ENCODE measurements at places on chromosomes 2 and 18. TPM values are rescaled to one million over a fixed set of nuclear protein-coding genes. Genes with fewer than 3 reads are reported as not detected.

GRCh38 chr2:238985931-238986446 is 138.1 kb downstream of the TWIST2 start:
- H3K27ac ChIP-seq = no peak overlapping the region
- no peaks in the 10 kb centered on the region for H3K36me3 ChIP-seq
- no peaks in the 10 kb centered on the region for H3K4me1 ChIP-seq
- DNase-seq = no peak
- no peak overlapping the region for H3K4me3 ChIP-seq

The MAPRE3 gene
- 1.7 TPM for total RNA-seq

The TLX2 gene
- total RNA-seq = not detected

DNA sequence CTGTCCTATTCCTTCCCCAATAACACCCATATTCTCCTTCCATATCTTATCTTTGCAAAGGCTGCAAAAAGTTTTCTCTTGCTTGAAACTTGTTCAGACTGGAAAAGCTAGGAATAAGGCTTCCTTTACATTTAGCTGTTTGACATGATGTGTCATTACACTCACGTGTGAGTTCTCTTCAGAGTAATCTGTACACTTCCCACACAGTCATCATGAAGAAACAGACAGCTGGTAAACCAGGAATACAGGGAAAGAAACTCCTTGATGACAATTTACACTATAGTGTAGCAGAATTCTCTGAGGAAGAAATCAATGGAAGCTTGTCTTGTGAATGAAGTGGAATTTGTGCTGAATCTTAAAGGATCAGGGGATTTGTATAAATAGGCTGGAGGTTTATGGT is 628.6 kb upstream of the CDH2 start:
- DNase-seq = no peak
- no peak overlapping the region for H3K4me3 ChIP-seq
- no peak overlapping the region for H3K27ac ChIP-seq
- H3K27me3 ChIP-seq = no peaks in the 10 kb centered on the region
- no peaks in the 10 kb centered on the region for H3K36me3 ChIP-seq
- H3K4me1 ChIP-seq = no peaks in the 10 kb centered on the region

GRCh38 chr18:29060349-29060748 is 883.4 kb upstream of the CDH2 start:
- H3K4me1 ChIP-seq = no peaks in the 10 kb centered on the region

The SLC9A2 gene
- not detected for total RNA-seq

DNA sequence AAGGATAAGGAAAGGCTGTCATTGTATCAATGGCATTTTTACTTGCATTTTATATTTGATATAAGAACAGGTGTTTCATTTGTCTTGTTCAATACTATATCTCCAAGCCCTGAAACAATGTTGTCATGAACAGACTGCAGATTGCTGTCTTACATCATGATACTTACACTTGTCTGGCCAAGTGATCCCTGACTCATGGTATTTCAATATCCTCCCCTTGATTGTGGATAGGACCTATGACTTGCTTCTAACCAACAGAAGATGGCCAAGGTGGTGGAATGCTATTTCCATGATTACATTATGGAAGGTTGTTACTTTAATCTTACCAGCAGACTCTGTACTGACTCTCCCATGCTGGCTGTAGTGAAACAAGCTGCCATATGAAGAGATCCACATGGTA is 471.1 kb downstream of the CCDC85A start:
- no peak overlapping the region for H3K4me3 ChIP-seq
- H3K4me1 ChIP-seq = no peaks in the 10 kb centered on the region
- no peak for DNase-seq
- no peak overlapping the region for H3K27ac ChIP-seq
- H3K36me3 ChIP-seq = no peaks in the 10 kb centered on the region

DNA sequence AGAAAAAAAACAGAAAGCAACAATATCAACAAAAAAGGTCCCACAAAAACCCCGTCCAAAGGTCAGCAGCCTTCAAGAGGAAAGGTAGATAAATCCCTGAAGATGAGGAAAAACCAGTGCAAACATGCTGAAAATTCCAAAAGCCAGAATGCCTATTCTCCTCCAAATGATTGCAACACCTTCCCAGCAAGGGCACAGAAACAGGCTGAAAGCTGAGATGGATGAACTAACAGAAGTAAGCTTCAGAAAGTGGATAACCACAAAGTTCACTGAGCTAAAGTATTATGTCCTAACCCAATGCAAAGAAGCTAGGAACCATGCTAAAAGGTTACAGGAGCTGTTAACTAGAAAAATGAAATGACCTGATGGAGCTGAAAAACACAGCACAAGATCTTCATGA is 226.4 kb upstream of the DSEL start:
- no peaks in the 10 kb centered on the region for H3K36me3 ChIP-seq
- H3K4me1 ChIP-seq = no peaks in the 10 kb centered on the region
- H3K4me3 ChIP-seq = no peak overlapping the region
- H3K27ac ChIP-seq = no peak overlapping the region
- H3K27me3 ChIP-seq = no peaks in the 10 kb centered on the region

- no peak overlapping the region for H3K4me3 ChIP-seq
- H3K27ac ChIP-seq = no peak overlapping the region
- H3K36me3 ChIP-seq = no peaks in the 10 kb centered on the region
- no peaks in the 10 kb centered on the region for H3K4me1 ChIP-seq
Measured at GRCh38 chr18:13320096-13320495, 101.5 kb downstream of the LDLRAD4 start.

The FAHD2B gene
- total RNA-seq = 22.9 TPM

GRCh38 chr18:78526923-78527711 is 452.5 kb upstream of the SALL3 start:
- no peaks in the 10 kb centered on the region for H3K27me3 ChIP-seq
- no peaks in the 10 kb centered on the region for H3K4me1 ChIP-seq
- H3K36me3 ChIP-seq = no peaks in the 10 kb centered on the region

- no peak overlapping the region for H3K4me3 ChIP-seq
- H3K36me3 ChIP-seq = no peaks in the 10 kb centered on the region
- no peaks in the 10 kb centered on the region for H3K27me3 ChIP-seq
- H3K4me1 ChIP-seq = no peaks in the 10 kb centered on the region
- H3K27ac ChIP-seq = no peak overlapping the region
- no peak for DNase-seq
Measured at GRCh38 chr2:104502901-104503300, 351.0 kb upstream of the POU3F3 start.

The CTAGE1 gene
- total RNA-seq = not detected

DNA sequence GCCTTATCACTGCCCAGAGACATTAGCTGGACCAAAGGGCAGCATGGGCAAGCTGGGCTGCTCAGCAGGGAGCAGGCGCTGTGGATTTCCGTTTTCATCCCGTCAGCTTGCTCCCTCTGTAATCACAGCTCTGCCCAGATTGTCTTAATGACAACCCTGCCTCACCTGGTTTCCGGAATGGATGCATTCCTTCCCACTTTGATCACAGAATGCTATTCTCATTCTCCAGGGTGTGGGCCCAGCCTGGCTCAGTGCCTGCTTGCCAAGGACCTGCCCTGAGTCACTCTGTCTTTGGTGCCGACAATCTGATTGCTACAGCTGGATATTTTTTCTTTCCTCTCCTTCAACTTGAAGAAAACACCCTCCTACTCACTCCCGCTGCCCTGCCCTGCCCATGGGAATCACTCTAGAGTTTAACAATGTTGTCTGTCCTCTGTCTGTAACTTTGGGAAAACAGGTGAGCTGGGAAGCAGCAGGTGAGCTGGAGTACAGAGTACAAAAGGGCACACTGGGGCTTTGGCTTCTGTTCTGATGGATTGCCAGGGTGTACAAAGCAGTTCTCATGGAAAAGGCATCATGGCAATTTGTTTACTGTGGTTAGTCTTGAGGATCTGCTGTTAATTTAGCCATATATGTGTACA is 27.2 kb upstream of the FAM136A start:
- no peak overlapping the region for H3K4me3 ChIP-seq
- H3K4me1 ChIP-seq = no peaks in the 10 kb centered on the region
- no peaks in the 10 kb centered on the region for H3K27me3 ChIP-seq
- H3K36me3 ChIP-seq = no peaks in the 10 kb centered on the region
- no peak for DNase-seq

- H3K36me3 ChIP-seq = no peaks in the 10 kb centered on the region
- DNase-seq = no peak
- H3K4me1 ChIP-seq = no peaks in the 10 kb centered on the region
- no peaks in the 10 kb centered on the region for H3K27me3 ChIP-seq
Measured at GRCh38 chr2:215866606-215867005, 146.7 kb downstream of the MREG start.

GRCh38 chr2:20650393-20650876 is 463 bp downstream of the HS1BP3 start:
- peak overlapping the region; percentile 77 for H3K4me3 ChIP-seq
- H3K27me3 ChIP-seq = peaks cover 4% of the 10 kb centered on the region
- peak overlapping the region; percentile 92 for H3K27ac ChIP-seq
- peaks cover 21% of the 10 kb centered on the region for H3K4me1 ChIP-seq
- peaks cover 2% of the 10 kb centered on the region for H3K36me3 ChIP-seq

GRCh38 chr2:204578928-204579598 is 33.8 kb downstream of the PARD3B start:
- DNase-seq = no peak
- H3K4me1 ChIP-seq = no peaks in the 10 kb centered on the region
- H3K36me3 ChIP-seq = no peaks in the 10 kb centered on the region
- no peak overlapping the region for H3K4me3 ChIP-seq
- no peaks in the 10 kb centered on the region for H3K27me3 ChIP-seq

- H3K4me3 ChIP-seq = no peak overlapping the region
- no peaks in the 10 kb centered on the region for H3K4me1 ChIP-seq
- H3K27me3 ChIP-seq = no peaks in the 10 kb centered on the region
- DNase-seq = no peak
- H3K36me3 ChIP-seq = no peaks in the 10 kb centered on the region
Measured at GRCh38 chr2:142741764-142742269, 135.6 kb upstream of the KYNU start.

DNA sequence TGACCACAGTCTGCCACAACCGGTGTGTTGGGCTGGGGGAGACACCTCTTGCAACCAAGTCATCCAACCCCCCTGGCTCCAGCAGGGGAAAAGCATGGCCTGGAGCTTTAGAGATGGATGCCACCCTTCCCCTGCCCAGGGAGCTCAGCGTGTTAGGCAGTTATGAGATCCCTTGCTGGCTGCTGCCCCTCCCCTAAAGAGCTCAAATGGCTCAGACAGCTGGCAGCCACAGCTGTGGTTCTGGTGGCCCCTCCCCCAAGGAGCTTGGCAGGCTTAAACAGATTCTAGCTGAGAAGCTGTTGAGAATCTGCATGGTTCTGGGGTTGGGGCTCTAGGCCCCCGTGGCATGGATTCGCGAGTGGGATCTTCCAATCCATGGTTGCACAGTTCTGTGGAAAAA is 64.7 kb downstream of the TEX51 start:
- H3K4me3 ChIP-seq = no peak overlapping the region
- H3K4me1 ChIP-seq = no peaks in the 10 kb centered on the region
- DNase-seq = no peak
- H3K27me3 ChIP-seq = peaks cover 12% of the 10 kb centered on the region

The APLF gene
- total RNA-seq = 3.9 TPM

The DLGAP1 gene
- 5.4 TPM for total RNA-seq

- no peaks in the 10 kb centered on the region for H3K27me3 ChIP-seq
- no peak overlapping the region for H3K4me3 ChIP-seq
- DNase-seq = no peak
- no peak overlapping the region for H3K27ac ChIP-seq
Measured at GRCh38 chr2:127277028-127277427, 16.9 kb downstream of the ERCC3 start.

The SCN2A gene
- not detected for total RNA-seq

GRCh38 chr18:48813833-48814489 is 136.8 kb downstream of the SMAD7 start:
- no peaks in the 10 kb centered on the region for H3K27me3 ChIP-seq
- peaks cover 32% of the 10 kb centered on the region for H3K4me1 ChIP-seq
- H3K4me3 ChIP-seq = peak overlapping the region; percentile 43
- H3K36me3 ChIP-seq = no peaks in the 10 kb centered on the region
- peak; percentile 64 for DNase-seq

DNA sequence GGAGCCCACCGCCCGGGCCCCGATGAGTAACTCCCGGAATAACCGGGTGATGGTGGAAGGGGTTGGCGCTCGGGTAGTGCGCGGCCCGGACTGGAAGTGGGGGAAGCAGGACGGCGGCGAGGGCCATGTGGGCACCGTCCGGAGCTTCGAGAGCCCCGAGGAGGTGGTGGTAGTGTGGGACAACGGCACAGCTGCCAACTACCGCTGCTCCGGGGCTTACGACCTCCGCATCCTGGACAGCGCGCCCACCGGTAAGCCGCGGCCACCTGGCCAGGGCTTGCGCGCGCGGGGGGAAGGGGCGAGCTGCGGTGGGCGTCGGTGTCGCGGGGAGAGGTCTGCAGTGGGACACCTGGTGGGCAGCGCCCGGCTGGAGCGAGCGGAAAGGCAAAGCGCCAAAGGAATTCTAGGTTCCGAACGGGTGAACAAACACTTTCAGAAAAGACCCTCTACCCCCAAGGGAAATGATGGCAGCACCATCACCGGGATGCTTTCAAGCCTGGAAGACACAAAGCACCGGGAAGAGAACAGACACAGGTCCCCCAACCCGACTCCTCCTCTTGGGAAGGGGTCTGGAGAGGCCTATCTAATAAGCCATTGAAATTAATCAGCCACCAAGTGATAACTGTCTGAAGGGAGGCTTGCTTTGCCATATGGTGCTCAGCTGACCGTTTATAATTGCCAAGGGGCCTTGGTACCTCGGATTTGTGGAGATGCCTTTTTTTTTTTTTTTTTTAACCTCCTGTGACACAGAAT is 1.1 kb downstream of the MIB1 start:
- no peak for DNase-seq
- no peaks in the 10 kb centered on the region for H3K27me3 ChIP-seq
- H3K4me1 ChIP-seq = peaks cover 56% of the 10 kb centered on the region
- peak overlapping the region; percentile 86 for H3K4me3 ChIP-seq

- no peaks in the 10 kb centered on the region for H3K4me1 ChIP-seq
- no peak overlapping the region for H3K27ac ChIP-seq
- H3K36me3 ChIP-seq = peaks cover 3% of the 10 kb centered on the region
- no peak for DNase-seq
Measured at GRCh38 chr2:3290655-3291054, 87.0 kb downstream of the EIPR1 start.

The CCDC121 gene
- 0.79 TPM for total RNA-seq

The GBX2 gene
- total RNA-seq = not detected

- peaks cover 14% of the 10 kb centered on the region for H3K36me3 ChIP-seq
- H3K4me3 ChIP-seq = no peak overlapping the region
- DNase-seq = no peak
- peaks cover 16% of the 10 kb centered on the region for H3K4me1 ChIP-seq
- no peaks in the 10 kb centered on the region for H3K27me3 ChIP-seq
Measured at GRCh38 chr2:101807242-101807641, 109.7 kb downstream of the MAP4K4 start.

DNA sequence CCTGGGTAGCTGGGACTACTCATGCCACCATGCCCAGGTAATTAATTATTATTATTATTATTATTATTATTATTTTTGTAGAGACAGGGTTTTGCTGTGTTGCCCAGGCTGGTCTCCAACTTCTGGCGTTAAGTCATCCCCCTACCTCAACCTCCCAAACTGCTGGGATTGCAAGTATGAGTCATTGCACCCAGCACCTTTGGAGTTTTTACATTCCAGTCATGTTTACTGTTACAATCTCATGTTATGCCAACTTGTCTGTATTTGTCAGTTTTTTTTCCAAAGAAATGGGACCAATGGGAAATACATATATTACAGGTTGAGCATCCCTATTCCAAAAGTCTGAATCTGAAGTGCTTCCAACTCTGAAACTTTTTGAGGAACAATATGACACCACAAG is 903.8 kb downstream of the SLC4A3 start:
- H3K4me3 ChIP-seq = no peak overlapping the region
- DNase-seq = no peak
- H3K27me3 ChIP-seq = no peaks in the 10 kb centered on the region
